Bronchial epithelial cell (primary cell): ENCODE measurements at places on chromosomes 16 and 17. TPM values are rescaled to one million over a fixed set of nuclear protein-coding genes. Genes with fewer than 3 reads are reported as not detected.
A peak's percentile ranks its signal among the peaks of the same experiment; 100 is the strongest.

- DNase-seq, result no peak
These were observed 5.8 kb downstream of the MPRIP start for GRCh38 chr17:17048106-17048505.

DNA sequence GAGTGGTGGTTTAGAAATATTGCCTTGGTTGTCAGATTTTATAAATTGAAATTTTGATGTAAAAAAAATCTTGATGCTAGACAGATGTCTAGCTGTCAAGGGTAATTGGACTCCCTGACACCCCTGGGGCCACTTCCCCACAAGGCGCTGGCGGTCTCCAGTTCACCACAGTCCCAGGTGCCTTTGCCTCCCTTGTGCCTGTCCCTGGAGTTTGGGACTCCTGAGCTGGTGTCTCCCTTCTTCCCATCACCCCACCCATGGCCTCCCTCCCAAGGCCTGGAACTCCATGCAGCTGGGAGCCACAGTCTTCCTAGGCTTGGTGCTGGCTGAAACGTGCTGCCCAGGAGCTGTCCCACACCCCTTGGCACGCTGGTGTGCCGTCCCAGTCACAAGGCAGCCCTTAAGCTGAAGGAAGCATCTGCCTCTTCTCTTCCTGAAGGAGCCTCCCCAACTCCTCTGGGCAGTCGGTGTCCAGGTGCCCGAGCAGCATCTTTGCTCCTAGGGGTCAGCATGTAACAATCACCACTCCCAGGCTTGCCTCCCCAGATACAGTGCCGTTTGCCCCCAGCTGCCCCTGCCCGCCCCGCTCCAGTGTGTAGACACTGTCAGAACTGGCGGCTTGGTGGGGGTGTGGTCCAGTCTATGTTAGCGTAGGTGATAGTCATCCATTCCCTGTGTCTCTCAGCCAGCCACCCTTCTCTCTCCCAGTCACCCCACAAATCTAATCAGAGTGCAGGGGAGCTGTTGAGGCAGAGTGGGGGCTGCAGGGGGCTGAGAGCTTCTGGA lies 26.2 kb downstream of the POLR3E start:
- no peak for DNase-seq

DNA sequence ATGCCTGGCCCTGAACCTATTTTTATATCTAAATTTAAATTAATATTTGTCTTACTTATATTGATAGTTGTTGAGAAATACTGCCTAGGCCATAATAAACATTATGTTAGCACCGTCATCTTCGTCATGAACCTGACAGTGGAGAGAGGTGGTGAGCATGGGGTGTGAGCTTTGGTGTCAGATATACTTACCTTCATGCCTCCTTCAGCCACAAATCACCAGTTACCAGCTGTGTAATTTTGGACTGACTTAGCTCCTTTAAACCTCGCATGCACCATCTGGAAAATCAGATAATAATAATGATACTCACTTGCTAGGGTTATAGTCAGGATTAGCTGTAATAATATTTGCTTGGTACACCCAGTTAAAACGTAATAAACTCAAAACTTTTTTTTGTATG lies 35.0 kb downstream of the SNX29 start:
- no peak for DNase-seq

GRCh38 chr16:49093939-49094338 lies 187.7 kb downstream of the CBLN1 start:
- DNase-seq, result no peak

DNA sequence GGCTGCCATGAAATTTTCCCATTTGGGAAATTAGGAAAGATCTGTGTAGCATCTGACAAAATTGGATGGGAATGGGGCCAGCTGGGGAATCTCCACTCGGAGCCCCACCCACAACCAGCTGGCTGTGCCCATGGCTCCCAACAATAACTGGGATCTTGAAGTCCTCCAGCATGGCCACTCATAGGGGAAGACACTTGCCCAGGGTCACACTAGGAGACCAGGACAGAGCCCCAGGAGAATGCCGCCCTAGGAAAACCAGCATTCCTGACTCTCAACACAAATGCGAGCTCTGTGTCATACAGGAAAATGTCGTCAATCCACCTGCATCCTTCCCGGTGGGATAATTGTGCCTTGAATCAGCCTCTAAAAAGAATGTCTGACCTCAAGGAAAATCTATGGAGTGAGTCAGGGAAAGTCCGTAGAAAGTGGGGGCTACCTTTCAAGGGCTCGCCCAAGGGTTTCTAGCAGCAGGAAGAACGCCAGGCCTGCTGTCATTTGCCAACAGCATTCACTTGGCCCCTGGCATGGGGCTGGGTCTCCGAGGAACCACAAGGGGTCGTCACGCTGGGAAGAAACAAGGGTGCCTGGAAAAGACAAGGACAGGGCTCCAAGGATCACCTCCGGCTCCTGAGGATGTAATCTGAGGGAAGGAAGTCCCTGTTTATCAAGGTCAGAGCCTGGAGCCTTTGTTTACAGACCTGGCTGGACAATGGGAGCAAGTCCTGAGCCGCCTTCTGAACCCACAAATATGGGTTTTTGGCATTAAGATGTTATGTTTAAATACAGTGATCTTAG lies 15.9 kb downstream of the CDH5 start:
- DNase-seq, result peak; percentile 98

DNA sequence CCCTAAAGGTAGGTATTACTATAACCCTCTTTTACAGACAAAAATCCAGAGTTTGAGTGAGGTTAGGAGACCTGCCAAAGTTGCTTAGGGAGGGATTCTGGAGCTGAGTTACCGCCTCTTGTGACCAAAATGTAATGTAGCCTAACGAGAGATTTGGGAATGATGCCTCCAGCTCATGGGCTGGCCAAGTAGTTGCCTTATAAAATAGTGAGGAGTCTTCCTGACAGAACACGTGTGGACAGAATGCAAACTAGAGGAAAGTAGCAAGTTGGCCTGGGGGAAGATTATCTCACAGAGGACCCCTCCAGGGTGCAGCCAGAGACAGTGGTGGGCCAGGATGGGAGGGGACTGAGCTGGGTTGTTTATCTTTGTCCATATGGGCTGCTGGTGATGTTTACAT lies 543.7 kb upstream of the CDH11 start:
- DNase-seq, result no peak

- DNase-seq, result no peak
These were observed 79.8 kb upstream of the CDC42EP4 start for GRCh38 chr17:73391331-73392265.

DNA sequence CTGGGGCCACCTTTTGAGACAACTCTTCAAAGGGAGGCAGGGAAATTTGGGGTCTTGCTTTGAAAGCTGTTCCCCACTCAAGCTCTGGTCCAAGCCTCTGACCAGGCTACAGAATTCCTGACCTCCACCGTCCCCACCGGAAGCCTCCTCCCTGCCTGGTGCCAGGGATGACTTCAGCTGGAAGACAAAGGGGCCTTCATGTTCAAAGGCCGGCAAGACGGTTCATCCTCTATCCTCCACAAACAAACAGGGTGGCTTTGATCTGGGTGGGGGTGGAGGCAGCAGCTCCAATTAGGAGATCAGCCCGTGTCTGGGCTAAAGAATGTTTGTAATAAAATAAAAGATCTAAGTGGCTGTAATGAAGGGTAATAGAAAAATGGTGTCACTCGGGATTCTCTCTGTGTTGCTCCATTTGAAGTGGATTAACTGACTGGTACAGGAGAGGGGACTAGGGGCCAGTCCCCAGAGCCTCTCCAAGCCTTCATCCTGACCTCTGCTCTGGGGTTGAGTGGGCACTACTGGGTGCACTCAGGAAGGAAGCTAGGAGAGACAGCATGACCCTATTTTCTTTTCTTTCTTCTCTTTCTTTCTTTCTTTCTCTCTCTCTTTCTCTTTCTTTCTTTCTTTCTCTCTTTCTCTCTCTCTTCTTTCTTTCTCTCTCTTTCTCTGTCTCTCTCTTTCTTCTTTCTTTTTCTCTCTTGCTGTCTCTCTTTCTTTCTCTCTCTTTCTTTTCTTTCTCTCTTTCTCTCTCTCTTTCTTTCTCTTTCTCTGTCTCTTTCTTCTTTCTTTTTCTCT lies 27.5 kb upstream of the NKD1 start:
- DNase-seq, result no peak

- DNase-seq, result no peak
These were observed 857 bp upstream of the STAT5A start for GRCh38 chr17:42287305-42287976.

GRCh38 chr17:69523244-69523861 lies 108.9 kb downstream of the MAP2K6 start:
- DNase-seq, result peak; percentile 54

DNA sequence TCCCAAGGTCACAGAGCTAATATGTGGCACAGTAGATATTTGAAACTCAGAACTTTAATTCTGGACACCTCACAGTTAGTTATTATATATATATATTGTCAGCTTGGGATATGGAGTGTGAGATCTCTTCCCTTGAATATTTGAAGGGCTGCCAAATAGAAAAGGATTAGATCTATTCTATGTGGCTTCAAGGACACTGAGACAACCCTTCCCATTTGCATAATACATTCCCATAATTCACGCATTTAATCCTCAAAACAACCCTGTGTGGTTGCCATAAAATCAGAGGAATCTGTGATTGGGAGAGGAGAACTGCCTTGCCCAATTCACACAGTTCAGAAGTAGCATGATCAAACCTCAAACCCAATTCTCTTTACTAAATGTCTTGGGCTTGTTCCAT lies 365.8 kb upstream of the DYNLRB2 start:
- no peak for DNase-seq

DNA sequence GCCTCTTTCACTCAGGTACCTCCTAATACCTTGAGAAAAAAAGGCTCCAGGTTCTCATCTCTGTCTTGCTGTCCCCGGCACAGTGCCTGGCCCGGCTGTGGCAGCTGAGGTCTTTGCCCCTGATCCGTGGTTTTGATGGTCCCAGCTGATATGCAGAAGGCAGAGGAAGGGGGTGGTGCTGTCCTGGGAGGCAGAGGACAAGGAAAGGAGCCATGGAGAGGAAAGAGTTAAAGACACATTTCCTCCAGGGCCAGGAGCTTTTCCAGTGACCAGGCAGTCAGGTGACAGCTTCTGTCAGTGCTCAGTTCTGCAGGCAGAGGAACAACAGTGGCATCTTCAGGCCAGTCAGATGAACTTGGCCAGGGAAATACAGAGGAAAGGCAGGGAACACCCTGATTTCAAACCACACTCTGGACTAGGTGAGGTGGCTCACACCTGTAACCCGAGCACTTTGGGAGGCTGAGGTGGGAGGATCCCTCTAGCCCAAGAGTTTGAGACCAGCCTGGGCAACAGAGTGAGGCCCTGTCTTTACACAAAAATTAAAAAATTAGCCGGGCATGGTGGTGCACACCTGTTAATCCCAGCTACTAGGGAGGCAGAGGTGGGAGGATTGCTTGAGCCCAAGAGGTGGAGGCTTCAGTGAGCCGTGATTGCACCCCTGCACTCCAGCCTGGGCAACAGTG lies 3.3 kb upstream of the COG1 start:
- peak; percentile 38 for DNase-seq

GRCh38 chr17:29109477-29110371 lies 66.8 kb downstream of the PIPOX start:
- DNase-seq, result no peak

DNA sequence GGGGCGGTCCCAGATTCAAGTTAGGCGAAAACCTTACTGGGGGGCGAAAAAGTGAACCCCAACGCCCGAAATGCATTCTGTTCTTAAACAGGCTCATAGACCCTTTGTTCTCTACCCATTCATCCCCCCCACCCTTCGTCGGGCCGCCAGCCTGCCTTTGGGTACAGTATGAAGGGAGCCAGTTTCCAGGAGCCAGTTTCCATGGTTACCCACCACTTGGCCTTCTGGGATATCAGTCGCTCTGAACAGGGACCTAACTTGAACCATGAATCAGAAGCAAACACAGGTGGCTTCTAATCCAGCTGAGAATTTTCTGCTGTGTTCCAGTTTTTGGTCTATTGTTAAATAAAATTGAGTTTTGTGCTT lies 532 bp downstream of the DHX40 start:
- DNase-seq, result peak; percentile 74

DNA sequence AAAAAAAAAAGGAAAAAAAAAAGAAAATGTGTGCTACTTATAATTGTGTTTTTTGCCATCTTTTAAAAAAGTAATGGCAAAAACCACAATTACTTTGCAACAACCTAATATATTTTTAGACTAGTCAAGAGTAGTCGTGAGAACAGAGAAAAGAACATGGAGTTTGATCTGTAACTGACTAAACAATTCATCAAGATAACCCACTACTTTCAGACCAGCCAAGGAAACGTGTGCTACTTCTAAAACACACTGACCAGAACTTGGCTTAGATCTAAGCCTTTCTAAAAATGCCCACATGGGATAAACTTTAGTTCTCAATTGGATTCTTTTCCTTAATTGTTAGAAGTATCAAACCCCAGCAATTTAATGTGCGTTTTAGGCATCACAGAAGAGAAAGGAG lies 616 bp downstream of the PECAM1 start:
- no peak for DNase-seq

- DNase-seq, result no peak
These were observed 871.6 kb upstream of the GOT2 start for GRCh38 chr16:59605706-59606105.

GRCh38 chr16:50889746-50890145 lies 147.9 kb downstream of the CYLD start:
- no peak for DNase-seq

DNA sequence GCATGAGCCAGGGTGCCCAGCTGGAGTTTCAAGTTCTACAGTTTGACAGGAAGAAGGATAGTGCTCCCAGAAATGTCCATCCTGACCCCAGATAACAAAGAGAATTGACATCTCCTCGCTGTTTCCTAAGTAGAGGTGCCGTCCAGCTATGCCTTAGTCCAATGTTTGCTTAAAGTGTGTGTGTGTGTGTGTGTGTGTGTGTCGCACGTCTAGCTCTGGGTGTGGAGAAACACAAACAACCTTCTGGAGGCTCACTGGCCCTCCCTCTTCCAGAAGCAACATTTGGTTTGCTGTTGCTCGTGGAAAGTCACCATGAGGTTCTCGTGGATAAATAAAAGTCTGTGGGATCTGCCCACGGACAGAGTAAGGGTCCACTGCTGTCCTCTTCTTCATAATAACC lies 22.1 kb downstream of the EMP2 start:
- DNase-seq, result no peak

DNA sequence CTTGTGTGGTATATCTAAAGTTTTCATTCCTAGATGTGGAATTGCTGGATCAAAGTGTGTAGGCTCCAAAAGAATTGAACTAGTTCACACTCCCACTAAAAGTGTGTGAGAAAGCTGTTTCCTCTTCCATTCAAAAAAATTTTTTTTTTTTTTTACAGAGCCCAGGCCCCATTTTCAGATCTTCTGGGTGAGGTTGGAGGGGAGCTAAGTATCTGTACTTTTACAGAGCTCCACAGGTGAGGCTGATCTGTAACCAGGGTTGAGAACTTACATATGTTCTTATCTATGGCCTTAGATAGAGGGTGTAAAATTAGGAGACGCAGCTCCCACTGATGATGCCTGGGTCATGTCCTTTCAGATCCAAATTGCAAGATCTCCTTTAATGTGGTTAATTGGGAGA lies 31.9 kb downstream of the HLF start:
- no peak for DNase-seq

The ORC6 gene
- 1.3 and 1.7 TPM in 2 replicates for total RNA-seq

The MYO15B gene
- total RNA-seq, result 1.6 and 3.6 TPM in 2 replicates

The GRIN2A gene
- total RNA-seq, result not detected in 2 replicates

The CAPNS2 gene
- 29.2 and 103 TPM in 2 replicates for total RNA-seq

The PPP1R1B gene
- total RNA-seq, result not detected in 2 replicates

The CD79B gene
- total RNA-seq, result not detected in 2 replicates

The GPT2 gene
- total RNA-seq, result 41.3 and 48.0 TPM in 2 replicates
